Mesendoderm (in vitro differentiated cells): ENCODE measurements at places on chromosomes 2 and 18.

- no peak for DNase-seq
Measured at GRCh38 chr2:177602611-177603164, 210.1 kb downstream of the AGPS start.

DNA sequence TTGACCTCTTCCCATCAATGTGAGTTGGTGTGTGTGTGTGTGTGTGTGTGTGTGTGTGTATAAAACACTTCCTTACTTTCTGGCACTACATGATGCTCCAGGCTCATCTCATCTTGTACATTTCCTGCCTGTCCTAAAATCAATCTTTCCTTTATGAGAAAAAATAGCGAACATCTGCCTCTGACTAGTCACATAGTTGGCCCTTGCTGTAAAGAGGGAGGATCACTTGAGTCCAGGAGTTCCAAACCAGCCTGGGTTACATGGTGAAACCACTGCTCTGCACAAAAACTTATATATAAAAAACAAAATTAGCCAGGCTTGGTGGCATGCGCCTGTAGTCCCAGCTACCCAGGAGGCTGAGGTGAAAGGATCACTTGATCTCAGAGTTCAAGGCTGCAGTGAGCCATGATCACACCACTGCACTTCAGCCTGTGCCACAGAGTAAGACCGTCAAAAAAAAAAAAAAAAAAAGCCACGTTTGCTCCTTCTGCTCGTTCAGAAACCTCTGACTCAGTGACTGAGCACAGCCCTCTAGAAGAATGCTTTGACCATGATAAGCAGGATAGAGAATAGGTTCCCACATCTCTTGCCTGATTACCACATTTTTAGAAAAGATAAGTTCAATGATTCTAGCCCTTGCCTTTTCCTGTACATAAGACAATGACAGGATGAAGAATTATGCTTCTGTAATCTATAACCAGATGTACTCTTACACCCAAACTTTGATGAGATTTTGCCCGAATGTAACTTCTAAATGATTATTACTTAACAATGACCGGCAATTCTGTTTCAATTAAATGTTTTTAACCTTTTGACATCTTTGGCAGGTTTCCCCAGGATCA, 45.2 kb upstream of the ST3GAL5 start:
- DNase-seq = peak; percentile 80

DNA sequence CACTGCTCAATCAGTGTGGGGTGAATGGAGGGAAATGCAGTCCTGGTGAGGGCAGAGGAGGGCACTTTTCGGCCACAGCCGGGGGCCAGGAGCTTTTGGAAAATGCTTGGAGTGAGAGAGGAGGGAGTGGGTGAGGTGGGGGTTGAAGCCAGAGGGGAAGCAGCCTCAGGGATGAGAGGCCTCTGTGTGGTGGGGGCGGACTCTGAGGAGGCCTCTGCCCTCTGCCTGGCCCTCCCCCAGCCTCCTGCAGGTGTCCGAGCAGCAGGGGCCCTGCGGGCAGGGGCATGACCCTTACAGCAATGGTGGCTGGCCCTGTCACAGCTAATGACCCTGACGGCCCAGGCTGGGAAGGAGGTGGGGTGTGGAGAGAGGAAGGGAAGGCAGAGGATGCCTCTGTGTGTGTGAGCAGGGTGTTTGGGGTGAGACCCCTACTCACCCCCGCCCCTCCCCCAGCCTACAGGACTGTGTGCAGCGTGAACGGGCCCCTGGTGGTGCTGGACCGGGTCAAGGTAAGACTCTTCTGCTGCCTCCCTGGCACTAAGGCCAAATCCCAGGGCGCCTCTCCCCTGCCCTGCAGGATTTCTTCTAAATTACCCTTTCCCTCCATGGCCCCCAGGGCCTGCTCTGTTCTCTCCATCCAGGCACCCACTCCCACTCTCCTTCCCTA, 7.6 kb downstream of the ATP6V1B1 start:
- no peak for DNase-seq

GRCh38 chr2:112488201-112488600, 6.2 kb downstream of the TTL start:
- no peak for DNase-seq

DNA sequence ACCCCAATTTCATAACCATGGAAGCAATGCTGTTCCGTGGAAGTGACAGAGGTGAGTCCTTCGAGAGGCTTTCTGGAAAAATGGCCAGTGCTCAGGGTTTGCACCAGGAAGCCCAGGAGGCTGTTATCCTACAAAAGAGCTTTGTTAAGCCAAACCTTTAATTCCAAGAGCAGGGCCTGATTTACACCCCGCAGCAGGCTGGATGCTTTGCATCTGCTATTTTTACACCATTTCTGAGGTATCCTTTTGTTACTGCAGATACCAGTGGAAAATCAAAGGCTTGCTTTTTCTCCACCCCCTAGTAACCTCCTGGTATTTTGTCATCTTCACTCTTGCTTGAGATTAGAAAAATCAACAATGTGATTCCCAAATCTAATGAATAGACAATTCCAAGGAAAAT, 380.6 kb downstream of the SOX11 start:
- DNase-seq = peak; percentile 55

GRCh38 chr18:26702086-26702485, 153.7 kb upstream of the KCTD1 start:
- no peak for DNase-seq

DNA sequence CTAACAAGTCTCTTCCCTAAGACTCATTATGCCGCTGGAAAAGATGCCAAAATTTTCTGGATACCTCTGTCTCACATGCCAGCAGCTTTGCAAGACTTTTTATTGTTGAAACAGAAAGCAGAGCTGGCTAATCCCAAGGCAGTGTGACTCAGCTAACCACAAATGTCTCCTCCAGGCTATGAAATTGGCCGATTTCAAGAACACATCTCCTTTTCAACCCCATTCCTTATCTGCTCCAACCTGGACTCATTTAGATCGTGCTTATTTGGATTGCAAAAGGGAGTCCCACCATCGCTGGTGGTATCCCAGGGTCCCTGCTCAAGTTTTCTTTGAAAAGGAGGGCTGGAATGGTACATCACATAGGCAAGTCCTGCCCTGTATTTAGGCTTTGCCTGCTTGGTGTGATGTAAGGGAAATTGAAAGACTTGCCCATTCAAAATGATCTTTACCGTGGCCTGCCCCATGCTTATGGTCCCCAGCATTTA, 26.3 kb downstream of the DHRS9 start:
- DNase-seq = no peak

- peak; percentile 82 for DNase-seq
Measured at GRCh38 chr18:3451989-3452749, 2.2 kb downstream of the TGIF1 start.
